ENCODE measurements at places on chromosomes 16 and 17.
A peak's percentile ranks its signal among the peaks of the same experiment; 100 is the strongest.

DNA sequence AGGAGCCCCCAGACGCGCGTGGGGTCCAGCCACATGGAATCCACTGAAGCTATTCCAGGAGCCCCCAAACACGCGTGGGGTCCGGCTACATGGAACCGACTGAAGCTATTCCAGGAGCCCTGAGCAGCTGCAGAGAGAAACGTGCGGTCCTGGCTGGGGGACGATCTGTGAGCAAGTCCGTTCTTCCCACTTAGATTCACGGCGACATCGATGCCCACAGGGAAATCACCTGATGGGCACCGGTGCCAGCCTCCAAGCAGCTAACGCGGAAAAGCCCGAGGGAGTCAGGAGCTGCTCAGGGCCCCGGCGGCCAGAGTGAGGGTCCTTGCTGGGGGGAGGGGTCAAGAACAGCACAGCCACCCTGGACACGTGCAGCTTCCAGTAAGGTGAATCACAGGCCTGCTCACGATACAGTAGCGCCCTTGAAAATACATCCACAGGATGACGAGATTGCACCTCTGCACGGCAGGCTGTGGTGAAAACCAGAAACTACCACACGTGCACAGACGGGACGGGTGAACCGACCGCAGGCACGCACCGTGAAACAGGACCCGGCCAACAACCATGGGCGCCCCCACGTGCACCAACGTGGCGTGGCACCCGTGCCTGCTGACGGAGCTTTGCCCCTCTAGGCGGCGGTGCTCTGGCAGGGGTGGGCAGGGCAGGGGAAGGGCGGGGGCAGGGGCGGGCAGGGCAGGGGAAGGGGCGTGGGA is 77.7 kb upstream of the GNG13 start:
- DNase-seq: peak; percentile 58

GRCh38 chr17:35605678-35606077 is 18.6 kb downstream of the AP2B1 start:
- DNase-seq: no peak

DNA sequence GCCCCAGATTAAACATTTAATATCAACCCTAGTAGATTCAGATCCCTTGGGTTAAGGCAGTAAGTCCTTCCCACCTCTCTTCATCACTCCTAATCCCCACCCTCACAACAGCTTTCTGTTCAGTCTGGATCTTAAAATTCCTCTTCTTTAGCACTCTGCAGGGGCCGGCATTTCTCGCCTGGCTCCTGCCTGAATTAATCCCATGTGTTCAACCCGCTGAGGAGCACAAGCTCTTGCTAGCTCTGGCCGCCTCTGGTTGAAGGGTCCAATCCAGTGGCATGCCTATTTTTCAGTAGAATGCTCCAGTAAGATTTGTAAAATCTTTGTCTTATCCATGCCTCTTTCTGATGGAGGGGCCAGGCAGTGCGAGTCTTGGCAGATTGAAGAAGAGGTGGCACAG is 59.2 kb downstream of the CYB5B start:
- no peak for DNase-seq

DNA sequence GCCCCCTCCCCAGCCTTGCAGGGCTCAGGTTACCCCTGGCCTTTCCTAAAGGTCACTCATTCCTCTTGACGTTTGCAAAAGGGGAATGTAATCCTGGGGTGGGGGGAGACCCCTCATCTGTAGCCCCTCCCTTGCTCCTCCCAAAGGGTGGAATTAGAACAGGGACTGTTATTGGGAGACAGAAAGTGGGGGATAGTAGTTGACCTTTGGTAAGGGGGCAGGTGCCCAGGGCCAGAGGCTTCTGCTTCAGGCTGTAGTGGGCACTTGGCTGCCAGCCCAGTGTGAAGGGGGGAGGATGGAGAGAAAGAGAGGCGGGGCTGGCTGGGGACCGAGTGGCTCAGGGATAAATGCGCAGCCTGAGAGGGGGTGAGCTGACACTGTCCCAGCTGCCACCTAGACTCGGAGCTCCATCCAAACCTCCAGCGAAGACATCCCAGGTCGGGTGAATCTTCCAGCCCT is at the start of gene ENO3:
ENO3 (plus strand) TSS at position 374 of the 459 bp plus-strand sequence. CDS start 711 bp downstream, outside the sequence.
- DNase-seq: no peak

DNA sequence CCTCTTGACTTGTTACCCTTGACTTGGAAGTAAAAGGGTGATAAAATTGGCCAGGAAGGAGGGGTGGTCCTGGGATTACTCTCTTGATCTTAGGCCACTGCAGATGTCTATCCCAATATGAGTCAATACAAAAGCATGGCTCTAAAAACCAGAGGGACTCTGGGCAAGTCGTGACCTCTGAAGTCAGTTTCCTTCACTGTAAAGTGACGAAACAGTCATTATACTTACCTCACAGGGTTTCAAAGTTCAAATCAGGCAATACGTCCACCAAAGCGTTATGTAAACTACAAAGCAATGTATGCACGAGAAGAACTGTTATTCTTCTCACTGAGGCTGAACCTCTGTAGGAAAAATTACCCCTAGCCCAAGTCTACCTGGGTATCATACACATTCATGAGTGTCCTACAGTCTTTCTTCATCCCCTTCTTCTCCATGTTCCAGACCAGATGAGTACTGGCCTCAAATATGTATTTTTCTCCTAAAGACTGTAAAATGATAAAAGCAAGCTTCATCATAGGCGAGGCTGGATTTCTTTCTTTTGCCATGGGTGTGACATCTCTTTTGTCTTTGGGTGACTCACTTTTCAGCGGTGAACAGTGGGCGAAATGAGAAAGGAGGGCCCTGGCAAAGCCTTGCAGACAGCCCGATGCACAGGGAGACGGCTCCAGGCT is 34.5 kb upstream of the CLEC18B start:
- DNase-seq: no peak

DNA sequence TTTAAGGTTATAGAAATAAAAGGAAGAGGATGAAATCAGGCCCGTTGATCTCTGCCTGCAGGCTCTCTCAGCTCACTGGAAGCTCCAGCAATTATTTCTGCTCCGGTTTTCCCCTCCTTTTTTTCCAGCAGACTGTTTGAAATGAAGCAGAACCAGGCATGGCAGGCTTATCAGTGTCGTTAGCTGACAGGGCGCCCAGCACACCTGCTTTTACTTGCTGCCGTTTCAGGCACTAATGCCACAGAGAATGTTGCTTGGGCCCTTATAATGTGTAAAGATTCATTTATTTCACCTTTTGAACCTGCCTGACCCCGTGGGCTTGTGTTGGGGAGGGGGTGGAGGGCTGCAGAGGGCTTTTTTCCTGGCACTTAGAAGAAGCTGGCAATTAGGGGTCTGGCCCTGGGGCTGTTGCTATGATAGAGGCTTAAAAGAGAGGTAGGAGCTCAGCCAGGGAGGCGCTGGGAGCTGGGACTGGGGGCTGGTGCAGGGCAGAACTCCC is 108.1 kb downstream of the IRX3 start:
- no peak for DNase-seq

- no peak for DNase-seq
Measured at GRCh38 chr16:60027351-60027750, 1293.2 kb upstream of the GOT2 start.

DNA sequence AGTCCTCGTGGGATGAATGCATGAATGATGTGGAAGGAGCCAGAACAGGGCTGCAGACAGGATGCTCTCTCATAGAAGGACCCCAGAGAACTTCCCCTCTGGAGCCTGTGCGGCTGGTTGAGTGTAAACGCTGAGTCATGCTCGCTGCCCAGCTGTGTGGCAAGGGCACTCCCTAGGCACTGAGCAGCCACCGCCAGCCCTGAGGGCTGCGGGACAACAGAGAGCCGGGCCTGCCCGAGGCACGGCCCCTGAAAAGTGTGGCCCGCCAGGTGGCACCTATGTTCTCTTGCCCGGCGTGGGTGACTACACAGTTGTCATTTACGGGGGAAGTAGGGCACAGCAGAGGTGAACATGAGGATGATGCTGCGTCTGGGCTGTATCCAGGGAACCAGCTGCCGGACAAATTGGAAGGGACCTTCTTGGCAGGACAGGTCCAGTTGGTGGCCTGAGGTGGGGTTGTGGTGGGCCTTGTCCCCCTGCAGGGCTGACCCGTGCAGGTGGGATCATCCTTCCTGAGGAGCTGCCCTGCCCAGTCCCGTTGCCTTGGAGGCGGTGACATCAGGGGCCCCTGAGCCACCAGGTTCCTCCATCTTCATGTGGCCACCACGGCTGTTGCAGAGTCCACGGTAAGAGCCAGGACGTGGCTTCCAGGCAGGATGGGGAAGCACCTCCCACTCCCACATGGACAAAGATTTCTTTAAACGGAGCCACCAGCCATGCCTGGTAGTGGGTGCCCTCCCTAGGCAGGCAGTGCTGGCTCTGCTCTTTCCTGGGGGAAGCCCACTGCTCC is 94.8 kb upstream of the CBX4 start:
- peak; percentile 23 for DNase-seq

GRCh38 chr16:75326333-75326732 is 74.9 kb upstream of the BCAR1 start:
- no peak for DNase-seq

Data from stimulated activated CD4-positive, alpha-beta T cell treated with anti-CD3 and anti-CD28 coated beads, Interleukin-15, amount 100 ng/mL, for 24 hours (primary cell).